WTC11 (cell line): ENCODE measurements at places on chromosomes 2 and 18.

GRCh38 chr2:222973733-222974132, 78.3 kb upstream of the KCNE4 start:
- no peak for DNase-seq

- no peak for DNase-seq
Observed at GRCh38 chr2:108385411-108386071, 7.8 kb downstream of the SULT1C4 start.

DNA sequence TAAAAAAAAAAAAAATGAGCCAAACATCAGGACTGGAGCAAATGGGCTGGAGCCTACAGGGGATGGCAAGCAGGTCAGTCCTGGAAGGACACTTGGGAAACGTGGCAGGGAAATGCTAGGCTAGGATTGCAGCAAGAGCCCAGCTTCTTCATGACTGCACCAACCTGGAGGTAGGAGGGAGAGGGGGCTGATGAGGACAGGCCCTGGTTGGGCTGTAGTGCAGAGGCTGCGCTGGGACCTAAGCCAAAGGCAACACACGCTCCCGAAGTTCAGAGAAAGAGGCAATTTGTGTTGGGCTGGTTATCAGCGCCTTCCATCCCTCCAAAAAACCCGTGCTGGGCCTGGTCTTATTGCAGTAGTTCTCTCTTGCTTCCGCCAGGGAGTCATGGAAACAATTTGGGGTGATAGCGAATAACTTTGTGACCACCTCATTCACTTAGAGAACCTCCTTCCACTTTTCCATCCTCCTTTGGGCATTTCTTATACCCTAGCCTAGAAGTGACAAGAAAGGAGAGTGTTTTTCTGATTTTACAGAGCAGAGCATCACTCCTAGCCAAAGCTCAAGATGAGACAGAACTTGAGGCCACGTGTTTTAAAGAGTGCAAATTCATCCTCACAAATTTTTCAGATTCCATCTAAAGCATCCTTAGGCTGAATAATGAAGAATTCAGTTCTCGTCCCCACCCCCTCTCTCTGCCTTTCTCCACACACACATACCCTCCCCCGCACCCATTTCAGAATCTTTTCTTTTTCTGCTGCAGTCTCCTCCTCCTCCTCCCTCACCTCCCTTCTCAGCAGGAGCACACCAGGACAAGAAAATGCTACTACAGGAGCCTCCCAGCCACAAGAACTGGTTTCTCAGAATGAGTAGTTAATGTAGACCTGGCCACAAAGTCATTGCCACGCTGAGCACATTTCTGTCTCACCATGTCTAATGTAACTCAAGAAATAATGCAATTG, 82.5 kb upstream of the STPG4 start:
- DNase-seq, result no peak

DNA sequence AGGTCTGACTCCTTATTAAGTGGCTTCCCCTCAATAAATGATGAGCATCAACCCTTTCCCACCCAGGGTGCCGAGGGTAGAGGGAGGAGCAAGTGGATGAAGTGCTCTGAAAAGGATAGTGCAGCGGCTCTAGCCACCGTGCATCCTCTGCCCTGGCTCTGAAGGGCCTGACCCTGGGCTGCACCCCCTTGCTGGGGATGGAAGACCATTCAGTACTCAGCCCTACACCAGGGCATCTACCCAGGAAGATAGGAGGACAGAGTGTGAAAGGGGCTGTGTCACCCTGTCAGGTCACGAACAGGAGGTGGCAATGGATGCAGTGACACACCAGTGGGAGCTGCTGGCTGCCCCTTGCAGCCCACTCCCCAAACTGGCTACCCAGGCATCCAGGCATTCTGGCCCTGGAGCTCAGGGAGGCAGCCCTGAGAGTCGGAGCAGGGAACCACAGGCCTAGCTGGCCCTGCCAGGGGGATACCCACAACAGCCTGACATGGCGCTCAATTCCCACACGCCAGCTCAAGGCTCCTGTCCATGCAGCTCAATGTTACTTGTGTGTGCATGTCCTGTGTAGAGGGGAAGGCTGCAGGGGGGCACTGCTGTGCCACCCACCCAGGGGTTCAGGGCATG, 7.6 kb downstream of the ACTR1B start:
- DNase-seq, result no peak

GRCh38 chr2:165803123-165803760, 9.2 kb upstream of the GALNT3 start:
- DNase-seq, result no peak

GRCh38 chr18:61870151-61870550, 22.7 kb downstream of the RNF152 start:
- DNase-seq, result no peak
